ENCODE measurements at places on chromosomes 12 and 14.
A peak's percentile ranks its signal among the peaks of the same experiment; 100 is the strongest.

- no peak for DNase-seq
Measured at GRCh38 chr14:99352688-99353280, 80.8 kb upstream of the BCL11B start.

DNA sequence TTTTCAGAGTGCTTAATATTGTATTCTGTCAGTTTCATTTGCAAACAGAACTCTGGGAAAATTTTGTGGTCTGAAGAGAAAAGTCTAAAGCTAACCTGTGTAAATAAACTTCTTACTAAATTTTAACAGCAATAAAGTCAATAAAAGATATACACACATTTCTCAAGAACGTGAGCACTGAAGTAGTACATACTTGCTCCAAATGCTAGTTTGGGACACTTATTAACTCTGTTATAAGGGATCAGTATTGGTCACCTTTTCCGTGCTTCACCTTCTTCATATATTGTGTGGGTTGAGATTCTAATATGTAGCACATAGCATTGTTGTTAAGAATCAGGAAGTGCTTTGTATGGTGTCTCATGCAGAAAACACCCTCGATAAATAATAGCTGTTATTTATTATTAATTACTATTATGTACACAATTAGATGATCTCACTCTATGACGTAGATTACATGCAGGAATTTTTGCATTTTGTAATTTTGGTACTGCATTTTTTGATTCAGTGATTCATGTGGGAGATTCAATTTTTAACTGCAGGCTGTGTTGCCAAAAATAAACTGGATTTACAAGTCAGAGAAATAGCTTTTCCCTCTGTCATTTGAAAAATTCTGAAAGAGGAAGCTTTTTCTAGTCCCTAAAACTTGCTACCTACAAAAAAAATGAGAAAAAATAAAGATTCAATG lies 300.9 kb downstream of the ACSS3 start:
- no peak for DNase-seq

- peak; percentile 36 for DNase-seq
Measured at GRCh38 chr14:95609398-95609990, 74.6 kb downstream of the GLRX5 start.

DNA sequence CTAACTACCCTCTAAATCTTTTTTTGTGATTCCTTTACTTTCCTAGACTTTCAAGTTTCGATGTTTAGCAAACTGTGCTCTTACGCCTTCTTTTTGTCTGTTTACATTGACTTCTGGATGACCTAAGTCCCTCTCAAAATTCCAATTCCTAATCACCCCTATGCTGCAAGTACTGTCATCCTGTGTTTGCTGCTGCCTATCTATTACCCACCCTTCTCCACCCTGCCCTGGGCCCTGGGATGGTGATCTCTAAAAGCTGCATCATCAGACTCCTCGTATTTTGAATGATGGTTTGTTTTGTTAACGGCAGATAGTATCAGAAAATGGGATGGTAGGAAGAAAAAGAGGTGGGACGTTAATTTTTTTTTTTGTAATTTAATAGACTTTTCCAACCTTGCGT lies 272.1 kb downstream of the DIO2 start:
- no peak for DNase-seq

- DNase-seq, result peak; percentile 52
Measured at GRCh38 chr12:95789126-95790032, 1.2 kb downstream of the NTN4 start.
